AG08395 (cell line): ENCODE measurements at places on chromosomes 4 and X.

DNA sequence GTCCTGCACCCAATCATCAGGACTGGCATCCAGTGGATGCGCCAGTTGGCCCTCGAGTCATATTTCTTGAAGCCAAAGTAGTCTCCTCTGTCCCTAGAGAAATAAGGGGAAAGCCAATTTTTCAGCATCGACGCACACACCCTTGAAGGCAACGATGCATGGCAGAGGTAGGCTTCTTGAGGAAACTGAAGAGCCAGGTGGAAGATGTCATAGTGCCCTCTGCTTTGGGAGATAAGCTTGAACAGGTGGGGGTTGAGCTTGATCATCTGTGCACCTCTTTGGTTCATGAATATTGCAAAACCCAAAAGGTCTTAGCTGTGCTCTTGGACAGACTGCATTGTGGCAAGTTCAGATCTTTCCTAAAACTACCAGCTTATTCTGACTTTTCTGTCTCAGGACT is 34.6 kb upstream of the WDR1 start:
- no peak for DNase-seq

GRCh38 chr4:70463335-70463734 is 8.7 kb upstream of the MUC7 start:
- no peak for DNase-seq

DNA sequence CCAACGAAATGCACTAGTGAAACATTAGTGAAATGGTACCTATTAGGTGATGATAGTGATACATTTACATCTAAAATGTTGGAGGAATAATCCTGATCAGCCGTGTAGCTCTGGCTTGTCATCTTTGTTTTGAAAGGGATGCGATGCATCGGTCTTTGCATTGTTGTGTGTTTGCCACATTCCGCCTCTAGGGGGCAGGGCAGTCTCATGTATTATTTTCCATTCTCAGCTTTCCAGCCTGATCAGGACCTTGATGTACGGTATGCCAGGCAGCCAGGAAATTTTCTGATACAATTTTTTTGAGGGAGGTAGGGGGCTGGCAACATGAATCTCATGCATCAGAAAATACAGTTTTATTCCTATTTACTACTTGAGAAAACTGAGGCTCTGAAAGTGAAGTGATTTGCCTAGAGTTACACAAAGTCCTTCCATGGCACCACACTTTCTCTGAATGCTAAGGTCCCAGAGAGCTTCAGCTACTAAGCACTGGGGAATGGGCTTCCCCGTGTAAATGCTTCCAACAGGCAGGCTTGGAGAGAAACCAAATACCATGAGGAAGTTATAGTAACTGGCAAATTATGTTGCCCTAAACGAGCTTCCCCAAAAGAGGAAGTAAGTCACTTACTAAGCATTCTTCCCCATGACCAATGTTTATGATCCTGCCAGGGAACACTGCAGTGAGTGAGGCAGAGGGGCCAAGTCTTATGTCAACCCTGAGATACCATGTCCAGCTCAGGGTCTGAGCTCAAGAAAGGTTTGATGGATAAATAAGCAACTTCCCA is 31.8 kb upstream of the IQSEC2 start:
- peak; percentile 83 for DNase-seq

GRCh38 chr4:169765835-169766234 is 8.1 kb upstream of the HPF1 start:
- no peak for DNase-seq

GRCh38 chrX:136742721-136743379 is 37.9 kb downstream of the ARHGEF6 start:
- no peak for DNase-seq

- DNase-seq, result no peak
These were observed 31.7 kb upstream of the NFXL1 start for GRCh38 chr4:47945930-47946726.

DNA sequence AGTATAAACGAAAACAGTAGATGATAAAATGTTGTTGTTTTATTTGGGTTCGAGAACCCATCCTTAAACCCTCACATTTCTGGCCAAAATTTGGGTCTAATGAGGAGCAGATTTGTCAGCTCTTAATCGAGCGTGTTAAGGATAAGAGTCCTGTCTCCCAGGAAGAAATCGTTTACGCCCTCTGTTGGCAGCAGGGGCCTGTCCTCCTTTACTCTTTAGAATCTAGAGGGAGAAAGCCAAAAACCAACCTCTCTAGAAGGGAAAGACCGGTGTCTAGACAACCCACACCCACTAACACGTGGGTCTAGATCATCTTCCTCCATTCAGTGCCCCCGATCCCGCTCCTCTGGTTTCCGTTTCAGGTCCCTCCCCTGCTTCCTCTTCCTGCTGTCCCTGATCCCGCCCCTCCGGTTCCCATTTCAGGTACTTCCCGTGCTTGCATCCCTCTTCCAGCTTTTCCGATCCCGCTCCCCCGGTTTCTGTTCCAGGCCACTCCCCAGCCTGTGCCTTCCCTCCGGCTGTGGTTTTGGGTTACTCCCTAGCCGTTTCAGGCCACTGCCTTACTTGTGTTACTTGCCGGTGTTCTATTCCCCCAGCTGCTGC is 339.1 kb downstream of the PAPSS1 start:
- peak; percentile 32 for DNase-seq

DNA sequence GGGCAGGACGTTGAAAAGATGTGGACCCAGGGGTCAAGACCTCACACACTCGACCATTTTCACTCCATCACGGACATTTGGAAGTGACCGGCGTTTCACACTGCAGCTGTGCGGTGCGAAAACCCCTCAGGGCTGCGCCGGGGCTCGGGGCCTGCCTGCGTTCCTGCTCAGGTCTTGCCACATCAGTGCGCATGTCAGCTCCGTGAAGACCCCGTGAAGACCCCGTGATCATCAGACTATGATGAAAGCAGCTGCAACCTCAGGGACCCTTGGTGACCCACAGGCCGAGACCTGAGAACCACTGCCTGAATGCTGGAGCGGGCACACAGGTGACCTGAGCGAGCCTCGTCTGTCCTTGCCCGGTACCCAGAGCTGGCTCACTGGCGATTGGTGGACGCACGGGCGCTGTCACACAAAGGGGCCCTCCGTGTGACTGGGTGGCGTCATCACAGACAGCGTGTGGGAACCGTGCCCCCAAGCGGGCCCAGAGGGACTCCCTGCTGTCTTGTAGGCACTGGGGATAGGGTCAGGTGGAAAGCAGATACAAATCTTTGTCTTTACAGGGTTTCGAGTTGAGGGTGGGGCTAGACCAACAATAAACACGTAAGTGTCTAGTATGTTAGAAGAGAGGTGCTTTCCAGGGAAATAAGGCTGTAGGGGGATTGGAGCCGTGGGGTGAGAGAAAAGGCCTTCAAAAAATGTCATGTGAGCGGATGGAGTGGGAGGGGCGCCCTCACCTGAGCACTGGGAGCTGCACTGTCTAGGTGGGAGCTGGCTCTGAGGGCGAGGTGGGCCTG is 12.7 kb downstream of the MSANTD1 start:
- no peak for DNase-seq

DNA sequence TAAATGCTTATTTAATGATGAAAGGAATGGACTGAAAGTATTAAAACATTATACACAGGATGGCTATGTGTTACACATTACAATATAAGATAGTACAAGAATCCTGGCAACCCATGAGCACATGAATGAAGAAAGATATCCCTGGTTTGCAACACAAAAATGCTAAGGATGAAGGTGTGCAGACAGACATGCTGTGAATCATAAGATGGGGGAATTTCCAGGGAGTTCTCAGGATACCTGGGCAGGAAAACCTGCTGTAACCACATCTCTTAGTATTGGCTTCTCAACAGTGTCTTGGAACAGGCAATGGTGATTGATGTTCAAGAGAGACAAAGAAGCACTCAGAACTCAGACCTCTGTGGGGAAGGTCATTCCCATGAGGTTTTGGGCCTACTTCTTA is 23.9 kb upstream of the ANOS1 start:
- no peak for DNase-seq

GRCh38 chr4:48025005-48025404 is 8.4 kb downstream of the NIPAL1 start:
- DNase-seq, result no peak

- no peak for DNase-seq
These were observed 52.0 kb upstream of the HS3ST1 start for GRCh38 chr4:11480683-11481082.

- DNase-seq, result no peak
These were observed 24.2 kb downstream of the MAGED1 start for GRCh38 chrX:51917604-51918003.

GRCh38 chr4:161525121-161525520 is 638.7 kb downstream of the FSTL5 start:
- DNase-seq, result no peak

- no peak for DNase-seq
These were observed 16.1 kb downstream of the ADRA2C start for GRCh38 chr4:3781997-3782930.

DNA sequence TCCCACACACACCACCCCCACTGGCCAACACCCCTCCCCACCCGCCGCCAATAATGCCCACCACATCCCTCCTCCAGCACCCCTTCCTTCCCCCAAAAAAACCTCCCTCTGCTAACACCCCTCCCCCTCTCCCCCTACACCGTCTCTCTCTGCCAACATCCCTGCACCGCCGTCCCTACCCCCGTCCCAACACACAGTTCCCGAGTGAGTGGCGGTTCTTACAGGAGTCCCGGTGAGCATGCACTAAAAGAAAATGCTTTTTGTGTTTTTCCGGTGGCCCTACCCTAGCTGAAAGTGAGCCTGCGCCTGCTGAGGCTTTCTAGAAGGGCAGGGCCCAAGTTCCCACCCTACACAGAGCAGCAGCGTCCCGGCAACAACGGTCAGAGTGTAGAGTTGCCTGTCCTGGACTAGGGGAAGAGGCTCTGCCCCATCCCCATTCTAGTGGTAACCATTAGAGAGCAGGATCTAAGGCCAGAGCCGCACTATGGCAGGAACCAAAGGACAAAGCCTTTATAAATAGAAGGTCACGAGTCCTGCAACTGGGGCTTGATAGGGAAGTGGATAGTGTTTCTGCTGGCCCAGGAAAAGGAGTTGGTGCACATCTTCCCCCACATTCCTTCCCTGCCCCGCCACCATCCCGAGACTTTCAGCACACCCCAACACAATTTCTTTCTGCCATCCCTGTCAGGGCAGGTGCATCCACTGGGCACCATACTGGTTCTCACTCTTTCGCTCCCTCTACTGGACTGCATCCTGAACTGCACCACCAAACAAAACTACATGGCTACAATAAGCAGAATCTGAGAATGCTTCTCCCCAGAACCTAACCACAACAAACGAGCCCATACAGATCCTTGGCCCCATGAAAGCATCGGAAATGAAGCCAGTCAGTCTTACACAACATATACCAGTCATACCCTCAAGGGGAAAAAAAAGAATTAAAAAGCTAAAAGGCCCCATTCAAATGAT is 78.1 kb upstream of the PAGE3 start:
- DNase-seq, result peak; percentile 18

DNA sequence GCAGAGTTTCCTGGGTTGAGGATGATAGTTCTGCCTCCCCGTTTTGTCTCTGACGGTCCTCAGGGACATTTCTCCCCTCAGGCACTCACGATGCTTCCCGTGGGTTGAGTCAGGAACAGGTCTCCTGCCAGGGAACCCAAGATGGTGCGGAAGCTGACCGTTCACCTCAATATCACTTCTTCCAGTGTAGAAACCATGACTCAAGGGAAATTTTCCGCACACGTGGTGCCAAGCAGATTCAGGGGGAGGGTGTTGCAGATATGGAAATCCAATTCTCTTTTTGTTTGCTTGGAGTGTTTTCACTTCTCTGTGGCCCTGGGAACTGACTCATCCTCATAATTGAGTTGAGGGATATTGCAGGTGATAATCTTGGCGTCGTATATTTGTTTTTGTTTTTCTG is 46.7 kb downstream of the CXorf49B start:
- DNase-seq, result no peak

GRCh38 chr4:160373911-160374310 is 1271.0 kb downstream of the RAPGEF2 start:
- no peak for DNase-seq

DNA sequence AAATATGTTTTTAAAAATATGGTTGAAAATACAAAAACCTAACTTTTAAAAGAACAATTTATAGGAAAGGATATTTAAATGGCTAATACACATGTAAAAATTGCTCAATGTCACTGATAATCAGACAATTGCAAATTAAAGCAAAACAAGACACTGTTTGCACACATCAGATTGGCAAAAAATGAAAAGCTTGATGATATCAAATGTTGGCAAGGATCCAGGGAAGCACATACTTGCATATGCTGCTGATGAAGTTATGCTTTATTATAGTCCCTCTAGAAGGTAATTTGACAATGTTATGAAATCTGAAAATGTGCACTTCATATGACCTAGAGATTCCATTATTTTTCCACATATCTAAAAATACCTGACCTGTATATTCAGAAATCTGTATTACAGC is 45.7 kb upstream of the EPGN start:
- no peak for DNase-seq

- no peak for DNase-seq
These were observed 115.3 kb upstream of the ARX start for GRCh38 chrX:25131055-25131454.

- peak; percentile 16 for DNase-seq
These were observed 214.5 kb upstream of the TACR3 start for GRCh38 chr4:103934178-103934789.

DNA sequence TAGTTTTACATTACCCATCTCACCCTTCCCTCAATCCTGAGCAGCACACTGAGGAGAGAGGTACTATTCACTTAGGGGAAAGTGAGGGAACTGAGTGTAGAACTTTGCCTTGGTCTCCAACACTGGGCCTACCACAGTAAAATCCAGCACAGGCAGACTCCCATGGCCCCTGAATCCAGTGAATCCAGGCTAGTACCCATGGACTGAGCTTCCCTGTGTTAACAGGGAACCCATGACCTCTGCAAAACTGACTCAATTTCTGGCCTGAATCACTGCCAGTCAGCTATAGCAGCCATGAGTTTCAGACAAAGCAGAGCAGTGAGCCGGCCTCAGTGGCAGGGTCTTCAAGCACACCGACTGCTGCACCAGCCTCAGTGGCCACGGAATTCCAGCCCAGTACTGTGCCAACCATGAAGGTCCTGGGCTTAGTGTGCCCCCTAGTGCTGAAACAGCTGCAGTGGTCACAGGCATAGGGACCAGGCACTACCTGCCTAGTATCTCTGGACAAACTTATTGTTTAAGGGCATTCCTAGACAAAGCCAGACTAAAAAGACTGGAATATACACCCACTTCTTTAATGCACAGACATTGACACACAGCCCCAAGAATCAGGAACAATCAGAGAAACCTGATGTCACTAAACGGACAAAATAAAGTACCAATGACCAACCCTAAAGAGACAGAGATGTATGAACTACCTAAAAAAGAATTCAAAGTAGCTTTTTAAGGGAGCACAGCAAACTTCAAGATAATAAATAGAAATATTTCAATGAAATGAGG is 127.4 kb upstream of the RPL34 start:
- no peak for DNase-seq

- DNase-seq, result peak; percentile 76
These were observed at the start of gene SPATA18 for GRCh38 chr4:52051213-52051614. Gene SPATA18, plus strand, starts transcription at chr4:52051304. Its CDS starts 401 bp downstream, at chr4:52051705.
